Breast epithelium (tissue), 4 donors: ENCODE measurements at places on chromosomes 3 and 15. TPM values are rescaled to one million over a fixed set of nuclear protein-coding genes. Genes with fewer than 3 reads are reported as not detected.

LTK gene
- total RNA-seq: 0.29 TPM

- DNase-seq: no peak
- peak overlapping the region; percentile 58 for H3K27ac ChIP-seq
- no peak overlapping the region for H3K4me3 ChIP-seq
- no peaks in the 10 kb centered on the region for H3K27me3 ChIP-seq
- H3K4me1 ChIP-seq: peaks cover 14% of the 10 kb centered on the region
- no peaks in the 10 kb centered on the region for H3K36me3 ChIP-seq
Measured at GRCh38 chr15:74777769-74778598, 3.9 kb upstream of the CSK start.

GRCh38 chr3:89002191-89002590 lies 105.2 kb upstream of the EPHA3 start:
- H3K4me3 ChIP-seq: no peak overlapping the region
- no peak for DNase-seq
- no peaks in the 10 kb centered on the region for H3K27me3 ChIP-seq
- H3K36me3 ChIP-seq: no peaks in the 10 kb centered on the region
- H3K27ac ChIP-seq: no peak overlapping the region

DNA sequence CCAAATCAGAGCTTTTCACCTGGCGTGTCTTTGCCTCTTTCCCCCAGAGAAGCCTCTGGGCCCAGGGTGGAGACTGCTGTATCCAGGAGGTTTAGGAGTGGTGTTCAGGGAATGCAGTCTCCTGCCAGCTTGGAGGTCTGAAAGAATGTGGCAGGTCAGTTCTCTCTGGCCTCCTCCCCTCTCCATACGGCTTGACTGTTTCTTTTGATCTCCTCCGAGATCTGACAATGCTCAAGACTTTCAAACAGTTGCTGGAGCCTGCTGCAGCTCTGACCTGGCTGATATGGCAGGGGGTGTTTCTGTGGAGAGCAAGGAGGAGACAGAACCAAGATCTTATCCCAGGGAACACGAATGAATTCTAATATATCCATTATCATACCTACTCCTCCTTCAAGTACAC lies 24.7 kb upstream of the TM4SF4 start:
- no peak overlapping the region for H3K27ac ChIP-seq
- no peaks in the 10 kb centered on the region for H3K36me3 ChIP-seq
- DNase-seq: no peak
- H3K4me1 ChIP-seq: no peaks in the 10 kb centered on the region
- H3K4me3 ChIP-seq: no peak overlapping the region
- H3K27me3 ChIP-seq: no peaks in the 10 kb centered on the region

DNA sequence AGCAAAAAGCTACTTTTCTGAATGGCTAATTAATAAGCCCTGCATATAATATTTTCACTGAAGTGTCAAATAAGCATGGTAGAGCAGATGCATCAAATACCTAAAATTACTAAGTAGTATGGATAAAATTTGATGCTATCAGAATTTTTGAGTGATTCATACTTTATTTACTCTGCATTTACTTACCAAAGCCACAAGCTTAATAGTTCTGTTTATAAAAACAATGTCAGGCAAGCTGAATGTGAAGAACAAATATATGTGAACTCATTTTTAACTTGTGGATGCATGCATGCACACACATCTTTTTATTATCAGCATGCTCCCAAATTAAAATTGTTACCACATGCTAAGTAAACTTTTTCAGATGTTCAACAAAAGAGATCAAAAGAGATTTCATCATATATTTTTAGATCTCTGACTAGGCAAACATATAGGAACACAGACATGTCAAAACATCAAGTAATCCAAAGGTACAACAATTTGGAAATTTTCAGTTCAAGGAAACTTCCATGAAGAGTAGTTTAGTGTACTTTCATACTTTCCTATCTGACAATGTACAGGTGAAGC lies 969.4 kb downstream of the ROBO1 start:
- H3K4me3 ChIP-seq: no peak overlapping the region
- H3K27me3 ChIP-seq: no peaks in the 10 kb centered on the region
- DNase-seq: no peak

CACNA2D2 gene
- total RNA-seq: 0.80 TPM

- H3K27me3 ChIP-seq: no peaks in the 10 kb centered on the region
- H3K4me3 ChIP-seq: no peak overlapping the region
- no peaks in the 10 kb centered on the region for H3K4me1 ChIP-seq
- no peak overlapping the region for H3K27ac ChIP-seq
Measured at GRCh38 chr3:148763986-148764935, 63.4 kb upstream of the CPB1 start.

GRCh38 chr15:67156834-67157233 lies 91.4 kb downstream of the SMAD3 start:
- H3K27me3 ChIP-seq: no peaks in the 10 kb centered on the region
- H3K27ac ChIP-seq: no peak overlapping the region
- no peaks in the 10 kb centered on the region for H3K4me1 ChIP-seq

TRIM71 gene
- total RNA-seq: under 0.01 TPM

- H3K36me3 ChIP-seq: no peaks in the 10 kb centered on the region
- H3K27me3 ChIP-seq: no peaks in the 10 kb centered on the region
- no peaks in the 10 kb centered on the region for H3K4me1 ChIP-seq
- no peak overlapping the region for H3K4me3 ChIP-seq
- no peak overlapping the region for H3K27ac ChIP-seq
Measured at GRCh38 chr3:173404156-173404555, 6.6 kb downstream of the NLGN1 start.
